ENCODE measurements at places on chromosomes 2 and 18.

DNA sequence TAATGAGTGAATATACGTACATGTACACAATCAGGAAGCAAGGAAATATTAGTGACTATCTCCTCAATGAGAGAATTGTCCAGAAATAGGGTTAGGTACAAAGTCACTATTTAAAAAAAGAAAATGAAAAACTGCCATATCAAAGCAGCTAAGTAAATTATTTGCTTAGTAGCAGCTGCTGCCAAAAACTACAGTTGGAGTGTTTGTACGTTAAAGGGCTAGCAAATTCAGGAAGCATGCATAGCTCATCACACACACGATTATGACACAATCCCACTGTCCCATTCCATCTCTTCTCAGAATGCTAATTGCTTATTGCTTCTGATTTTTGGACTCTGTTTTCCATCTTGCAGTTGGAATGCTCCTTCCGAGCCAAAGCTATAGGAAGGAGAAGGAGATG is 2012.5 kb upstream of the LRRTM1 start:
- DNase-seq, result no peak

DNA sequence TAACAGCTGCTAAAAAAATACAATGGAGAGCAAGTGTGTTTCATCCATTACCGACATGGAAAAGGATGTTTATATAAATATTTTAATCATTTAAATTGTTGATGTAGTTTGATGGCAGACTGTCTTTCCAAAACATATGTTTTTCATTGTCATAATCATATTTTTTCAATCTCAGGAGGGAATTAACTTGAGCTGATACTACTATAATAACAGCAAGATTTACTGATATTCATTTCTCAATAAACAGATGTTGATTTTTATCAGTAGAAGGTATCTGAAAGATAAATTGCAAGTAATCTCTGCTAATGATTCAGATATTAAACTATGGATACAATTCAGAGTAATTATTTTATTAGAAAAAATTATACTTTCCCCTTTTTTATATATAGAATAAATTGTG is 274.9 kb upstream of the TMEFF2 start:
- no peak for DNase-seq

- no peak for DNase-seq
Observed at GRCh38 chr2:86592547-86593230, 29.4 kb upstream of the CHMP3 start.

GRCh38 chr2:152047824-152048471 is 50.9 kb downstream of the CACNB4 start:
- no peak for DNase-seq

All from esophagus squamous epithelium (tissue), 5 donors.